ENCODE measurements at places on chromosomes 2 and 18.

- peak overlapping the region; percentile 1 for H3K27ac ChIP-seq
- DNase-seq: no peak
- no peaks in the 10 kb centered on the region for H3K4me1 ChIP-seq
- H3K4me3 ChIP-seq: no peak overlapping the region
- H3K27me3 ChIP-seq: no peaks in the 10 kb centered on the region
Measured at GRCh38 chr2:66862885-66863650, 428.1 kb downstream of the MEIS1 start.

- H3K4me1 ChIP-seq: no peaks in the 10 kb centered on the region
- H3K27ac ChIP-seq: no peak overlapping the region
- no peaks in the 10 kb centered on the region for H3K36me3 ChIP-seq
- no peaks in the 10 kb centered on the region for H3K27me3 ChIP-seq
- no peak for DNase-seq
Measured at GRCh38 chr2:62550461-62550860, 44.5 kb upstream of the TMEM17 start.

GRCh38 chr2:171244970-171245782 is 84.5 kb upstream of the TLK1 start:
- no peaks in the 10 kb centered on the region for H3K27me3 ChIP-seq
- no peaks in the 10 kb centered on the region for H3K36me3 ChIP-seq
- DNase-seq: no peak

GRCh38 chr2:162490052-162490717 is 146.3 kb downstream of the GCA start:
- H3K4me3 ChIP-seq: no peak overlapping the region
- no peak for DNase-seq
- no peaks in the 10 kb centered on the region for H3K4me1 ChIP-seq
- H3K36me3 ChIP-seq: no peaks in the 10 kb centered on the region
- no peaks in the 10 kb centered on the region for H3K27me3 ChIP-seq
- H3K27ac ChIP-seq: no peak overlapping the region

- no peak for DNase-seq
- H3K36me3 ChIP-seq: no peaks in the 10 kb centered on the region
- H3K4me1 ChIP-seq: no peaks in the 10 kb centered on the region
- H3K4me3 ChIP-seq: no peak overlapping the region
- H3K27ac ChIP-seq: no peak overlapping the region
Measured at GRCh38 chr2:208643145-208643544, 236.6 kb downstream of the PTH2R start.

DNA sequence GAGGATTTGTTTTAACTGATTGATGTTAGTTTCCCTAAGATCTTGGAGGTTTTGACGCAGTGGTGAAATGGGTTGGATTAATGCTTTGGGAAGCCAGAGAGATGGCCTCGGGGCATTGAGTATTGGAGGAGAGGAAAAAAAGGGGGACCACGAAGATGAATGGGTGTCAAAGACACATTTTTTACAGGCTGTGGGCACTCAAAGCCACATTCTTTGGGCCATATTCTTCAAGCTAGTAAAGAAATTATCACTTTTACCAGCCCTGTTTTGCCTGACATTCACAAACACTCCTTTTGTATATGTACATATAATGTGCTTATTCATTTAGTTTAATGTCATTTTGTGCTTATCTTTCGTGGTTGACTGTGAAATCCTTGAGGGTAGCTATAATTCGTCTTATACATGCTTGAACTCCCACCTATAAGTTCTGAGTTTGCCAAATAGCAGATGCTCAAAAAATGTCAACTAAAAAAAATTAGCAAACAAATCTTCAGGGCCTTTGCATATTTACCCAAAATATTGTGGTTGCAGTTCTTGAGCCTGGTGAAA is 146.3 kb downstream of the ARL6IP6 start:
- no peak overlapping the region for H3K4me3 ChIP-seq
- no peak for DNase-seq
- H3K27ac ChIP-seq: no peak overlapping the region
- H3K36me3 ChIP-seq: no peaks in the 10 kb centered on the region
- no peaks in the 10 kb centered on the region for H3K27me3 ChIP-seq

- H3K27me3 ChIP-seq: no peaks in the 10 kb centered on the region
- no peak overlapping the region for H3K4me3 ChIP-seq
- peaks cover 29% of the 10 kb centered on the region for H3K4me1 ChIP-seq
- no peak for DNase-seq
- no peaks in the 10 kb centered on the region for H3K36me3 ChIP-seq
Measured at GRCh38 chr2:173050684-173051083, 25.0 kb upstream of the MAP3K20 start.

DNA sequence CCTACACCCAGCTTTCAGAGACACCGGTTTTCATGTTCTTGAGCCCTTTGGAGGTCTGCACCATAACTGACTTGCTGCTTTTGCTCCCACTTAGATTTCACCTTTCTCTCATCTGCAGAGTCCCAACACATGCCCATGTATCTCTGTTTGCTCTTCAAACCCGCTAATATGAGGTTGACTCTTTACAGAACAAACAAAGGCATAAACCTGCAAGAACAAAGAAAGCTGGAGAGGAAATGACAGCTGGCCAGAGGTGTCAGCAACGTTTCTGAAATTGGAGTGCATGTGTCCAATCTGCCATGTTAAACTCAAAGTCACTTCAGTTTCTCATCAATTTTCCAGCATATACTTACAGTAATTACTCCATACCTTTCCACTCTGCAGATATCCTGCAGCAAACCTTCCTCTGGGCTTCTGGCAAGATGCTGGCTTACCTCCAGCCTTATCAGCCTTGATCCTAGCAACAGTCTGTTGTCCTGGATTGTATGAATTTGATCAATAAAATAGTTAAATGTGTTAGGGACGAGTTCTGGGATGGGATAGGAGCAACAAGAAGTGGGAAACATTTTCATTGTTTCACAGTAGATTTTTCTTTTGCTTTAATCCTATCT is 157.4 kb downstream of the FHOD3 start:
- H3K4me3 ChIP-seq: no peak overlapping the region
- no peak for DNase-seq

- no peak overlapping the region for H3K4me3 ChIP-seq
- no peaks in the 10 kb centered on the region for H3K4me1 ChIP-seq
- no peak for DNase-seq
- H3K27me3 ChIP-seq: no peaks in the 10 kb centered on the region
Measured at GRCh38 chr2:123153041-123153440, 872.0 kb upstream of the CNTNAP5 start.

GRCh38 chr2:127428815-127429109 is 10.5 kb downstream of the PROC start:
- no peaks in the 10 kb centered on the region for H3K27me3 ChIP-seq
- no peak for DNase-seq
- H3K4me3 ChIP-seq: no peak overlapping the region
- H3K4me1 ChIP-seq: peaks cover 1% of the 10 kb centered on the region
- no peak overlapping the region for H3K27ac ChIP-seq

- no peak overlapping the region for H3K27ac ChIP-seq
- H3K4me1 ChIP-seq: no peaks in the 10 kb centered on the region
- no peaks in the 10 kb centered on the region for H3K27me3 ChIP-seq
- no peak for DNase-seq
Measured at GRCh38 chr2:59288771-59289170, 1047.6 kb upstream of the FANCL start.

GRCh38 chr2:240465268-240465764 is 29.9 kb downstream of the GPC1 start:
- peaks cover 46% of the 10 kb centered on the region for H3K36me3 ChIP-seq
- peak; percentile 16 for DNase-seq
- no peaks in the 10 kb centered on the region for H3K27me3 ChIP-seq
- H3K4me3 ChIP-seq: no peak overlapping the region
- H3K27ac ChIP-seq: no peak overlapping the region

DNA sequence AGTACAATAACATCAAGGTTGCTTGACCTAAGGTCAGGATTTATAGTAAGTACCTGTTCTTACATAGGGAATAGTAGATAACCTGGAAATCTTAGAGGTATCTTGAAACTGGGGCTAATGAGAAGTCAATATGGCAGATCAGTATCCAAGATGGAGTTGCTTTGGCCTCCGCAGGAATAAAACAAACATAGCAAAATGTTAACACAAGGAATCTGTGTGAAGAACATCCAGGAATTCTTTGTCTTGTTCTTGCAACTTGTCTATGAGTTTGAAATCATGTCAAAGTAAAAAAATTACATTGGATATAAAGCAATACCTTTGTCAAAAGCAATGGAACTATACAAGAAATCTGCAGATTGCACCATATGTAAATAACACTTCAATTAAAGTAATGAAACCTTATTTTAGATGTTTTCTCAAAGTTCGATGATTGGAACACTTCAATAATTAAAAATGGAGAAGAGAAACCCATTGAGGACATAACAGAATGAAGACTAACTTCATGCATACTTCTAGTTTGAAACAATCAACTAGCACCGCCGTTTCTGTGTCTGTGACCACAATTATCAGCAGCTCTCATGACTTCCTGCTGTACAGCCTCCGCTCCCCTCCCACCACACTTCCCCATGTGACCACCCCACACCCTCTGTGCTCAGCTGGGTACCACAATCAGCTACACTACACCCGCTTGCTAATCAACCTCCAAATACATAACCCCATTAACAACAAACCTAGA is 27.6 kb downstream of the C2orf76 start:
- H3K27ac ChIP-seq: no peak overlapping the region
- DNase-seq: peak; percentile 40
- peaks cover 6% of the 10 kb centered on the region for H3K36me3 ChIP-seq
- no peak overlapping the region for H3K4me3 ChIP-seq

- no peaks in the 10 kb centered on the region for H3K27me3 ChIP-seq
- no peak for DNase-seq
- H3K4me3 ChIP-seq: no peak overlapping the region
- no peak overlapping the region for H3K27ac ChIP-seq
- no peaks in the 10 kb centered on the region for H3K36me3 ChIP-seq
Measured at GRCh38 chr18:77069931-77070330, 62.7 kb downstream of the MBP start.

- H3K27ac ChIP-seq: peak overlapping the region; percentile 81
- DNase-seq: no peak
- no peak overlapping the region for H3K4me3 ChIP-seq
Measured at GRCh38 chr2:112304298-112304941, 29.0 kb downstream of the ZC3H6 start.

GRCh38 chr2:174780191-174780840 is 16.0 kb upstream of the CHRNA1 start:
- H3K4me1 ChIP-seq: peaks cover 7% of the 10 kb centered on the region
- no peak overlapping the region for H3K27ac ChIP-seq
- H3K36me3 ChIP-seq: no peaks in the 10 kb centered on the region
- H3K27me3 ChIP-seq: no peaks in the 10 kb centered on the region
- H3K4me3 ChIP-seq: no peak overlapping the region
- no peak for DNase-seq

- no peaks in the 10 kb centered on the region for H3K27me3 ChIP-seq
- peaks cover 37% of the 10 kb centered on the region for H3K4me1 ChIP-seq
- no peak overlapping the region for H3K27ac ChIP-seq
- no peak overlapping the region for H3K4me3 ChIP-seq
- no peaks in the 10 kb centered on the region for H3K36me3 ChIP-seq
Measured at GRCh38 chr2:200376513-200377354, 70.2 kb downstream of the SPATS2L start.

GRCh38 chr2:70509565-70509964 is 44.1 kb downstream of the TGFA start:
- H3K27me3 ChIP-seq: no peaks in the 10 kb centered on the region
- no peak for DNase-seq
- H3K36me3 ChIP-seq: no peaks in the 10 kb centered on the region
- no peak overlapping the region for H3K27ac ChIP-seq
- H3K4me3 ChIP-seq: no peak overlapping the region

- H3K4me3 ChIP-seq: peak overlapping the region; percentile 79
- peaks cover 65% of the 10 kb centered on the region for H3K4me1 ChIP-seq
- no peak for DNase-seq
- no peaks in the 10 kb centered on the region for H3K27me3 ChIP-seq
- H3K36me3 ChIP-seq: peaks cover 4% of the 10 kb centered on the region
Measured at GRCh38 chr2:42050010-42050702, 2.3 kb downstream of the PKDCC start.

DNA sequence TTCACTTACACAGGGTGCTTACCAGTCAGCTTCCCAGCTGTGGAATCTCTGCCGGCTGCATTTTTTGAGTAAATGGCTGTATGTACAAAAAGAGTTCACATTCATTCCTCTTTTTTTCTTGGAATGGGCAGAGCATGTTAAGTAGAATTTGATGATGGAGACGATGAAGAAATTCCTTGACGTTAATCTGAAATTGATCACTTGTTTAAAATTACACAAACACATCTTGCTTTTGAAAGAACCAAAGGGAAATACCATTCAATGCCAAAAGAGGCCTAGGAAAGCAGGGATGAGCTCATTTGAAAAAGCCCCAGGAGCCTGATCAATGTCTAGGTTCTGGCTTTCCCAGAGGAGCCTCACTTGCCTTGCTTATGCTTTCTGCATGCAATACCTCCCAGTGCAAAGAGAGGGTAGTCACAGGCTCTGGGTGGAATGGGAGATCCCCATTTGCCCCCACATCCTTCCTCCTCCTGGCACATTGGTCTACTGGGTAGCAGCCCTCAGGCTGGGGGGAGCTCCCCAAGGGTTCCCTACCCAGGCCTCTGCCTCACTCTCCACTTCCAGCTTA is 12.3 kb upstream of the SMAD7 start:
- no peaks in the 10 kb centered on the region for H3K27me3 ChIP-seq
- H3K4me3 ChIP-seq: no peak overlapping the region
- no peaks in the 10 kb centered on the region for H3K36me3 ChIP-seq
- H3K4me1 ChIP-seq: peaks cover 13% of the 10 kb centered on the region
- H3K27ac ChIP-seq: no peak overlapping the region

DNA sequence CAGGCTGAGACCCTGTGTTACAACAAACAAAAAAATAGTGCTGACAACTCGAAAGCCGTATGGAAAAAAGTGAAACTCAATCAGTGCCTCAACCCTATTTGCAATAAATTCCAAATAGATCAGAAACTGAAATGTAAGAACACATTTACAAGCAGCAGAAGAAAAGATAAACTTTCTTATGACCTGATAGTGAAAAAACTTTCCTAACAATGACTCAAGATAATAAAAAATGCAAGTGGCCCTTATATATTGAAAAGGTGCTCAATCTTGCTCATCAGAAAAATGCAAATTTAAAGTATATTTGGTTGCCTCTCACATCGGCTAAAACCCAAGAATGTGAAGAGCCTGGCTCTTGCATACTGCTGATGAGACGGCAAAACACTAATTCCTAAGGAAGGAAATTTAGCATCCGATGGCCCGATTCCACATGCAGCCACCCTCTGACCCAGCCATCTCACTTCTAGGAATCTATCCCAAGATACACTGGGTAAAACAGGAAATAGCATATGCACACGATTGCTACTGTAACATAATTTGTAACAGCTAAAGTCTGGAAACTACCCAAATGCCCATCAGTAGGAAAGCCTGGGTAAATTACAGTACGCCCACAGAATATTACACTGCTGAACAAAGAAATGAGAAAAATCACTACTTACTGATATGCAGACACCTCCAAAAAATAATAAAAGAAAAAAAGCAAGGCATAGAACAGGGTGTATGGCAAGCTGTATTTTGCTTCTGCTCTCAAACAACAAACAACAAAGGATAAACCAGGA is 56.8 kb downstream of the HDLBP start:
- no peak overlapping the region for H3K27ac ChIP-seq
- H3K4me3 ChIP-seq: no peak overlapping the region
- H3K27me3 ChIP-seq: no peaks in the 10 kb centered on the region
- no peaks in the 10 kb centered on the region for H3K4me1 ChIP-seq

Data from tibial artery (tissue), 4 donors.